GM13976 (cell line): ENCODE measurements at places on chromosomes 3 and 15.
A peak's percentile ranks its signal among the peaks of the same experiment; 100 is the strongest.

- DNase-seq = no peak
Measured at GRCh38 chr3:52176951-52177700, 20.8 kb upstream of the ALAS1 start.

DNA sequence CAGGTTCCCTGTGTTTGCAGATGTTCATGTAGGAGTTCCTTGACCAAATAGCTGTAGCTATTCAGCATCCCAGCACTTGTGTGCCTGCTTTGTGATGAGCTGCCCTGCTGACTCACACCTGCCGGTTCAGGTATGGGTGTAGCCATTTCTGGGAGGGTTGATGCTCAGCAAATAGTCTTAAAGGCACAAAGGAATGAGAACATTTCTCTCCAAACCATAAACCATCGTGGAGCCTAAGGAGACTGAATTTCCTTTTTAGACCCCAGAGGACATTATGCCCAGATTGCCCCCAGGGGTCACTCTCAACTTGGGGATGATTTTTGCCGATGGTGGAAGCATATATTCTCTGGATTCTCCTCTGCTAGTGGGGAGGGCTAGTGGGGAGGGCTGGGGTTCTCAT lies 80.6 kb downstream of the ADAMTSL3 start:
- peak; percentile 20 for DNase-seq

DNA sequence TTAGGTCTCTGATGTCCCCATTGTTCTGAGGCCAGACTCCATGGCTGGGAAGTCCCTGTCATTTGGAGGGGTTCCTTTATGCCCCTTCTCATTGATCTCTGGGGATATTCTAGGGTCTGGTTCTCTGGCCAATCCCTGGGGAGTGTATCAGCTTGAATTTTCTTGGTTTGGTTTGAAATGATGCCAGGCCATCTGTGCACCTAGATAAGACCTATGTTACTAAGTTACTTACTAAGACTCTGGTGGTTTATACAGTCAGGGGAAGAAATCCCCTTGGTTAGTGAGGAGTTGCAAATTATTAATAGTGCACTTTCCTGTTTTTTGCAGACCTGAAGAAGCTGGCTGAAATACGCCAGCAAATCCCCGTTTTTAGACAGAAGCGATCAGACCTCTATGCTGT lies 20.3 kb downstream of the NIT2 start:
- DNase-seq = no peak

DNA sequence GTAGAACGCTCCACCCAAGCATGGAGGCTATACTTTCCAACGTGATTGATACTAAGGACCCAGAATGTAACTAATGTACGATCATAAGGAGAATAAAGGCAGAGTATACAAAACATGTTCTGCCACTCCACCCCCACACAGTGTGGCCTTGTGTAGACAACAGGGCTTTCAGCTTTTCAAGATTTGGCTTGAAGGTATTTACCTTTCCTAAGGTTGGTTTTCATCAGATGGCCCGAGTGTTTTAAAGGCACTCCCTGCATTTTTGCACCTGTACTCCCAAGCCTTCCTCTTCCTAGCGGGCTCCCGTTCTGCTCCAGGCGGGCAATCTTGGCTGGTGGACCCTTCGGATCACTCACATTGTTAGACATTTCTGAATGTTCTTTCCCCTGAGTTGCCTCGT lies 4.6 kb downstream of the SATB1 start:
- DNase-seq = no peak

GRCh38 chr3:36172699-36173098 lies 207.6 kb upstream of the STAC start:
- DNase-seq = no peak
